H1 (cell line): ENCODE measurements at places on chromosomes 4 and X.

DNA sequence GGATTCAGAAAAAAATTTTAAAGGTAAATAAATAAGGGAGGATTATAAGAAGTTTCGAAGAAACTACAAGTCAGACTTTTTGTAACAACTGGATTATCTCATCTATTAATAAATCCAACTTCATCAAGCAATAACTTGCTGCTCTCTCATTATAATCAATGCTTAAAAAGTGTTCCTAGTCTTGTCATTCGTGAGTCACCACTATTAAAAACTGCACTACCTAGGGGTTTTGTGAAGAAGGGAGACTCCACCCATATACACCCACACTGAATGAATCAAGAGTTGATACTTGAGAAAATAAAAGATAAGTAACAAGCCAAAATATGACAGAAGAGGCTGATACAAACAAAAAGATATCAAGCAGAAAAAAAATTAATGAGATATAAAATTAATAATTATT is 360.5 kb downstream of the ZNF674 start:
- DNase-seq = no peak

DNA sequence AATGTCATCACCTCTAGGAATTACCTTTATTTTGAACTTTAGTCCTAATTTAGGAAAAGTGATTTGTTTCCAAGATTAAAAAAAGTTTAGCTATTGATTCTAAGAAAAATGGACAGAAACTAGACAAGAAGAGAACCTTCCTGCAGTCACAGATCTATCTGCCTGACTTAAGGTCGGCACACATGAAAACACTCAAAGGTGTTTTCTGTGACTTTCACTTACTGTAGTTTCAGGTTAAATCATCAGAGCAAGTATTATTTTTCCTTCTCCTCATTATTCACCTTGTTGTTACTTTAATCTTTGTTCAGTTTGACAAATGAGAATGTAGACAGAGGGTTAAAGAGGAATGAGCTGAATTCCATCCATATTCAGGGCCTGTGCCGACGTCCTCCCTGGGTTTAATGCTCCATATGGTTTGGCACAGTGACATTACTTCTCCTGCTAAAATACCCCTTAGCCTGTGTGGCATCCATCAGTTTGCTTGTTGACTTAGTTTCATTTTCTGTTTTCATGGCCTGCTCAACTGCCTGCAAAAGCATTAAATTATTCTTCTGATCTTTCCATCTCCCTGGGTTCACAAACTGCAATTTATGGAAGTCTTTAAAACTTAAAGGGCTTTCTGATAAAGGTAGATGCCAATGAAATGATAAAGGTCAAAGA is 352.7 kb downstream of the NKX6-1 start:
- DNase-seq = no peak

- DNase-seq = no peak
These were observed 27.9 kb upstream of the NDNF start for GRCh38 chr4:121100093-121100775.

GRCh38 chr4:69876071-69876470 is 16.1 kb upstream of the SULT1E1 start:
- DNase-seq = no peak
